Stimulated activated CD4-positive, alpha-beta T cell treated with anti-CD3 and anti-CD28 coated beads, Interleukin-1b, Interleukin-23, amount 100 ng/mL, for 1 hour (primary cell): ENCODE measurements at places on chromosomes 1 and 21.
A peak's percentile ranks its signal among the peaks of the same experiment; 100 is the strongest.

GRCh38 chr1:31912839-31913239 is 25.3 kb downstream of the PTP4A2 start:
- DNase-seq = no peak

- no peak for DNase-seq
Observed at GRCh38 chr1:218305472-218306064, 20.5 kb downstream of the RRP15 start.

- DNase-seq = no peak
Observed at GRCh38 chr1:208030288-208031091, 119.6 kb upstream of the CD34 start.

DNA sequence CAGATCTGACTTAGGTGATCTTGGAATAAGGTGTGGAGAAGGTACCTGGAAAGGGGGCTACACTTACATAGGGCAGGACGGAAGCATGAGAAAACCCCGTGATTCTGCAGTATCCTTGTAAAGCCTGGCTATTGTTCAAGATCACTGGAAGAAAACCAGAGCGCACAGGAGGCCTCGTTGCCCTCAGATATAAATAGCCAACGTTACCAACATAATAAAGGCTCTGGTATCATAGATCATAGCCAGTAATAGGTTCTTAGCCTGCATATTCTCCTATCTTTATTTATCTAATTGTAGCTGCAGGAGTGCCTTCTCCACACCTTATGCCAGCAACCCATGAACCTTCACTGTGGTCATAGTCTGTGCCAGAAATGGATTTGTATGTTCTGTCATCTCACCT is 35.9 kb upstream of the MPZL1 start:
- no peak for DNase-seq

GRCh38 chr21:31801551-31802219 is 69.8 kb upstream of the SCAF4 start:
- DNase-seq = no peak

- no peak for DNase-seq
Observed at GRCh38 chr1:19042675-19043578, 86.5 kb upstream of the IFFO2 start.

DNA sequence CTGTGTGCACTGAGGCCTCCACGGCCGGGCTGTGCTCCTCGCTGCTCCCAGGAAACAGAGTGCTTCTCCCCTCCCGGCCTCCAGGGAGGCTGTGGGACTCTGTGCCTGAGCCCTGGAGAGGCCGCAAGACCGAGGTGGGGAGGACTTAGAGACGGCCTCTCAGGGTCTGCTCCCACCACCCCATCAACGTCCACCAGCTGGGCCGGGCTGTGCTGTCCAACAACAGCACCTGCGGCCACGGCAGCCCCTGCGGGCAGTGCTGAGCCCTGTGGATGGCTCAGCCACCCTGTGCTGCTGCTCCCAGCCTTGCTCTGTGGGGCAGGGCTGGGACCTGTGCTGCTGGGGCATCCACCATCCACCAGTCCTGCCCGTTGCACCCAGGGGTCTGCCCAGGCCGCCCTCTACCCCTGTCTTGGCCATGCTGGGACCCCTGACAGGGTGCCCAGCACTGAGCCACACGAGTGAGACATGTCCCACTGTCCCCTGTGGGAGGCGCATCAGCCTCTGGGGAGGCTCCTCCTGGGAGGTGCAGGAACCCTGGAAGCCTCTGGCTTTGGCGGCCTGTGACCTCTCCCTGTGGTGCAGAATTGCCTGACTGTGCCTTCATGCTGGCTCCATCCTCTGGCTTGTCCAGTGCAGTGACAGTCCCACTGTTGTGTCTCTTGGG is 31.2 kb upstream of the LRRC3 start:
- no peak for DNase-seq

DNA sequence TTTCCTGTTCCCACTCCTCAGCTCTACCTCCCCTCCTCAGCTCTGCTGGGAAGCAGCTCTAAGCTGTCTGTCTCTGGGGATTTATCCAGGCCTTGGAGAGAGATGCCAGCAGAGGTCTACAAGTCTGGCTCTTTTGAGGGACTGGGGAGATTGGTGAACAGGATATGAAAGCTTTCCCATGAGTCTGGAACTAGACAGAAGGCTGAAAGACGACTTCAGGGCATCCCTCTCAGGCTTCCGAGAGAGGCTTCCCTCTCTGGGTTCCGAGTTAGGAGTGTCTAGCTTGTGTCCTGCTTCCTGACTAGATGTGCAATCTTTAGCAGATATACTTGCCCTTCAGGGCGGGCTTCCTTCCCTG is 733 bp downstream of the TMEM35B start:
- no peak for DNase-seq

DNA sequence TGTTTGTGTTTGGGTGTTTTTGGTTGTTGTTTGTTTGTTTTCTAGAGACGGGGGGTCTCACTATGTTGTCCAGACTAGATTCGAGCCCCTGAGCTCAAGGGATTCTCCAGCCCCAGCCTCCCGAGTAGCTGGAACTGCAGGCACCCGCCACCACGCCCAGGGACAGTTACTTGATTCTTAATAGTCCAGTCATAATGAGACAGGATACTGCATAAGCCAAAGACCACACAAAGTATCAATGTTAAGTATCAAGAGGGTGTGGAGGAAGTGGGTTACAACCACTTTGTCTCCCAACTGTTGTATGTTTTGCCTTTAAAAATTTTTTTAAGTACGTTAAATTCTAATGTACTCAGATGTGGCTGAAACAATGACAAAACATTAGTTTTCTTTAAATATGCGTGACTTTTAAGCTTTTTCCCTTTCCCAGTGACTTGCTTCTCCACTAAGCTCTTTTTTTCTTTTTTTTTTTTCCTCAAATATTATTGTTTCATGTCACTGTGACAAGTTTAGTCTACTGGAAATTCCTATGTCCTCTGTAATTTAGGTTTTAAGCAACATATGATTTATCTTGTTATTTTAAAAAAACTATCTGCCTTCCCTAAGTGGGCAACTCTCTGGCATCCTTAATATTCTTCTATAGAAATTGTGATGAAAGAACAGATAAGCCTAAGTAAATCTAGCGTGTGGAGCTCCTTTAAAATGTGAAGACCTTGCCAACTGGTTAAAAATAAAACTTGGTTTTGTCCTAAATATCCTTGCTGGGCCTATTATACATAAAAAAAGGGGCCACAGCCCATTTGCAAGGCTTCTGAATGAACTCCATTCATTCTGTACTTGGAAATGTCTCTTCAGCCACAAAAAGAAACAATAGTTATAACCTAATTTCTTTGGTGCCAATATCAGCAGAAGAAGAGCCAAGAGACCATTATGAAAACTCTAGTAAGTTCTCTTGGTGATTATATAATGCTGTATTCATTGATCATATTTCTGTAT is 56.2 kb upstream of the DPH5 start:
- no peak for DNase-seq

GRCh38 chr1:238647877-238648276 is 738.5 kb upstream of the CHRM3 start:
- DNase-seq = no peak

- DNase-seq = no peak
Observed at GRCh38 chr1:163528710-163529348, 207.1 kb downstream of the NUF2 start.

GRCh38 chr21:16841975-16842695 is 670.7 kb upstream of the CXADR start:
- no peak for DNase-seq

DNA sequence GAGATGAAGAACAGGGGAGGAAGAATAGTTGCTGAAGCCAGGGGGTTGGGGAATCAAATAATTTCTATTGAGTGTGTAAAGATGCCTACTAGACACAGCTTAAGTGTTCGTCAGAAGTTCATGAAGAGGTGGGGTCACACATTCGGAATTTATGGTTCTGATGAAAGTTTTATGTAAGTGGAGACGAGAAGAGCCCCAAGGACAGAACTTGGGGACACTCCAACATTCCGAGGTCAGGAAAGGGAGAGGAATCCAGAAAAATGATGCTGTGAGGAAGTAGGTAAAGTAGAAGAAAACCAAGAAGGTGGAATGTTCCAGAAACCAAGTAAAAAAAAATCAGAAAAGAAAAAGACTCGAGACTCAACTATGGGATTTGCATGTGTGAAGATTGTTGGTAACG is 272.5 kb downstream of the SIPA1L2 start:
- no peak for DNase-seq

GRCh38 chr1:222023025-222023424 is 281.1 kb upstream of the DUSP10 start:
- no peak for DNase-seq

DNA sequence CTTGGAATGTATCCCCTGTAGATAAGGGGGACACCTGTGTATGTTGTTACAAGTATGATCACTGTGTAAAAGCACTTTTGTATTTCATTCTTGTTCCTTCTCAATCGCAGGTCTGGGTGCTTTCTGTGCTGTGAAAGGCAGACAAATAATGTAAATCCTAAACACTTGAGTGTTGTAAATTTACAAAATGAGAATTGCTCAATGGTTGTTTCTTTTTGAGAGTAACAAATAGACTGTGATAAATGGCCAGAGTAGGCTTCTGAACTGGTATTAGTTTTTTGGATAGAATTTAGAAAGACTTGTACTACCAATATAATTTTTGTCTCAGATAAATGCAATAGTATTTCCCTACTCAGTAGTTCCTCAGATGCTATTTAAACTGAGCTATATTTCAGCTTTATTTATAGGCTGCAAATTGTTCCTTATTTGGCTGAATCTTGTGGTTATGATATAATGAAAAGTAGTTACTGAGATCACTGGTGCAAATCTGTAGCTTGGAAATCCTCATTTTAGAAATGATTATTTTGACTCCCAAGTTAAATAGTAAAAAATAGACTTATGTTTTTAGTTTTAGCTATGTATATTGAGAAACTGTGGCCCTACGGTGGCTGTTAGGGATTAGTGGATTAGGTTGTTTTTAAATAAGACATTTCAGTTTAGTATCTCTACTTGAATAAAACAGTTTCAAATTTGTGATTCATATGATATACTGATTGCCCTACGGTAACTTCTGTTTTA is 9.2 kb downstream of the BACH1 start:
- no peak for DNase-seq

- DNase-seq = peak; percentile 13
Observed at GRCh38 chr1:226990133-226990716, 50.1 kb downstream of the COQ8A start.

- no peak for DNase-seq
Observed at GRCh38 chr1:211589782-211590721, 11.1 kb upstream of the SLC30A1 start.

- DNase-seq = no peak
Observed at GRCh38 chr1:156677616-156678596, 699 bp upstream of the NES start.

GRCh38 chr1:16168622-16169360 is 12.9 kb upstream of the EPHA2 start:
- no peak for DNase-seq

DNA sequence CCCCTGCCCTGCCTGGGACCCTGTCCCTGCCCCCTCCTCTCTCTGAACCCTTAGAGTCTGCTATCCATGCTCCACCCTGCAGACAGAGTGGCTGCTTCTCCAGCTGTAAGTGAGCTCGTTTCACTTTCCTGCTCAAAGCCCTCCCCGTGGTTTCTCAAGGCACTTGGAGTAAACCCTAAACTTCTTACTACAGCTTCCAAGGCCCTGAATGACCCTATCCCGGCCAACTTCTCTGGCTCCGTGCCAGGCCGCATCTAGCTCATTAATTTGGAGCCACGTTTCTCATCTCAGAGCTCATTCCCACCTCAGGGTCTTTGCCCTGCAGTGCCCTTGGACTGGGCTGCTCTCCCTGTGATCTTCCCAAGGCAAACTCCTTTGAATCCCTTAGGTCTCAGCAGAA is 235.1 kb upstream of the RUNX1 start:
- no peak for DNase-seq

- peak; percentile 33 for DNase-seq
Observed at GRCh38 chr1:39105061-39105840, 79.1 kb downstream of the NDUFS5 start.

- no peak for DNase-seq
Observed at GRCh38 chr1:203402629-203403337, 51.9 kb upstream of the FMOD start.

GRCh38 chr1:156914440-156914856 is 6.0 kb upstream of the LRRC71 start:
- no peak for DNase-seq

GRCh38 chr1:112508278-112509004 is at the start of gene WNT2B:
Gene WNT2B (plus strand): TSS chr1:112508965. CDS start chr1:112509263, 298 bp downstream.
- no peak for DNase-seq

- DNase-seq = no peak
Observed at GRCh38 chr21:33975548-33976081, 60.0 kb upstream of the ATP5PO start.

DNA sequence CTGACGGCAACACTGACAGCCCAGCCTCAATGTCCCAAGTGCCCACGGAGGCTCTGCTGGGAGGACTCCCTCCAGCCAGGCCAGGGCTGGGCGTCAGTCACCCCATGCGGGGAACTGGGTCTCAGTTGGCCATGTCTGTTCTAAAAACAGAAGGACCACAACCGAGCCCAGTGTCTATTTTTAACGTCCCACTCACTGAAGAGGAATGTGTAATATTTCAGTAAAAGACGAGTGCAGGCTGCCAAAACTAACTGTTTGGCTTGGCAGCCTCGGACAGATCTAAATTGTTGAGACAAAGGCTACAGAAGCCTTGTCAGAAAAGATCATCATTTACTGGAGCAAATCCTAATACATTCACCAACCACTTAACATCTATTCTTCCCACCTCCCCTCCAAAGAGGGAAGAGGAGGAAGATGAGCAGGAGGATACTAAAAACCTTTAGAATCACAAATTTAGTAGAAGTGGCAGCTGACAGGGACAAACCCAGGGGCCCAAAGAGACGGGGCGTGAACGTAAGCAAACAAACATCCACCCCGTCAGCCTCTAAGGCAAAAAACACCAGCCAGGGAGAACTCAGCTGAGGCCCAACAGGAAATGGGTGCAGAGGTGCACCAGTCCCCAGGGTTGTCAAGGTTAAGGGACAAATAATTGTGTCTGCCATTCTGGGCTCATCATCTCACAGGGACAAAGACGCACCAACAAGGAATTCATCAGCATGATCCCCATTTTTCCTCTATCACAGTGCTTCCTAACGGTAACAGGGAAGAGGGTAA is 18.7 kb downstream of the C1orf198 start:
- DNase-seq = no peak

DNA sequence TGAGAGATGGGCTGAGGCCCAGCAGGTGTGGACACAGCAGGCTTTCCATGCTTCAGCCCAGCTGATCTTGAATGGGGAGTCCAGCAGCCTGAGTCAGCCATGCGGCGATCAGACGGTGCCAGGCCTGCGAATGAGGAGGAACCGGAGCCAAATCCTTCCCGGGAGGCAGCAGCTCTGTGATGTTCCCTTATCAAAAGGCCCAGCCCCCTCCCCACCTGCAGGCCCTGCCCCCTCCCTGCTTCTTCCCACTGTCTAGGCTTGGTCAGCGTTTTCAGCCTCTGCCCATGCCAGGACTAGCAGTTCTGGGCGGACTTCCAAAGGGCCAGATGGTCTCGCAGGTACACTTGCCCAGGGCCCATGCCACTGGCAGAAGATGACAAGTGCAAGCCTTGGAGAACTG is 253.8 kb downstream of the KAZN start:
- no peak for DNase-seq

- no peak for DNase-seq
Observed at GRCh38 chr1:51234721-51235425, 1.2 kb upstream of the RNF11 start.

- no peak for DNase-seq
Observed at GRCh38 chr1:64523413-64524337, 53.7 kb downstream of the CACHD1 start.

- DNase-seq = no peak
Observed at GRCh38 chr1:159869173-159869572, 6.7 kb upstream of the VSIG8 start.
